ENCODE measurements at places on chromosomes 4 and X. TPM values are rescaled to one million over a fixed set of nuclear protein-coding genes. Genes with fewer than 3 reads are reported as not detected.

The ELOVL6 gene
- 2.0 TPM for total RNA-seq

The NLRP2B gene
- total RNA-seq, result not detected

- DNase-seq, result no peak
Observed at GRCh38 chr4:1485280-1485679, 79.0 kb upstream of the NKX1-1 start.

GRCh38 chr4:10582059-10582686, 102.4 kb downstream of the CLNK start:
- no peak for DNase-seq

GRCh38 chr4:165864271-165864670, 8.8 kb upstream of the TLL1 start:
- DNase-seq, result no peak

The GCNA gene
- 14.7 TPM for total RNA-seq

GRCh38 chr4:147737623-147738022, 5.7 kb downstream of the ARHGAP10 start:
- no peak for DNase-seq

The RHOXF1 gene
- 1.4 TPM for total RNA-seq

GRCh38 chr4:57191523-57192034, 81.4 kb upstream of the IGFBP7 start:
- DNase-seq, result no peak

GRCh38 chr4:27009539-27009938, 148.9 kb downstream of the STIM2 start:
- DNase-seq, result no peak

GRCh38 chr4:145736241-145736831, 56.4 kb downstream of the C4orf51 start:
- DNase-seq, result no peak

The F9 gene
- not detected for total RNA-seq

The SYP gene
- 1.1 TPM for total RNA-seq

- DNase-seq, result no peak
Observed at GRCh38 chr4:62199291-62199810, 999.2 kb downstream of the ADGRL3 start.

DNA sequence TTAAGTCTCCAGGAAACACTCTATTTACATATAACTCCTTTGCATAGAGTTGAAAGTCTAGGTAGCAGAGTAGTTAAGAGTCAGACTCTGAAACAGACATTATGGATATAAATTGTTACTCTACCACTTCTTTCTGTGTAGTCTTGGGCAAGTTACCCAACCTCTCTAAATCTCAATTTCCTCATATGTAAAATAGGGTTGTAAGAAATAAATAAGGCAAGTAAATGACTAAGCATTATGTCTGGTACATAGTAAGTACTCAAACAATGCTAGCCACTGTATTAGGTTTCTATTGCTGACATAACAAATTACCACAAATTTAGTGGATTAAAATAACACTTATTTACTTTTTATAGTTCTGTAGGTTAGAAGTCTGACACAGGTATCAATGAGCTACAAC, 394.1 kb downstream of the PRDM5 start:
- no peak for DNase-seq

GRCh38 chrX:5916945-5917344, 311.7 kb downstream of the NLGN4X start:
- no peak for DNase-seq

- no peak for DNase-seq
Observed at GRCh38 chr4:98202907-98203306, 58.3 kb upstream of the RAP1GDS1 start.

The ABLIM2 gene
- 0.41 TPM for total RNA-seq

The CNGA1 gene
- not detected for total RNA-seq

DNA sequence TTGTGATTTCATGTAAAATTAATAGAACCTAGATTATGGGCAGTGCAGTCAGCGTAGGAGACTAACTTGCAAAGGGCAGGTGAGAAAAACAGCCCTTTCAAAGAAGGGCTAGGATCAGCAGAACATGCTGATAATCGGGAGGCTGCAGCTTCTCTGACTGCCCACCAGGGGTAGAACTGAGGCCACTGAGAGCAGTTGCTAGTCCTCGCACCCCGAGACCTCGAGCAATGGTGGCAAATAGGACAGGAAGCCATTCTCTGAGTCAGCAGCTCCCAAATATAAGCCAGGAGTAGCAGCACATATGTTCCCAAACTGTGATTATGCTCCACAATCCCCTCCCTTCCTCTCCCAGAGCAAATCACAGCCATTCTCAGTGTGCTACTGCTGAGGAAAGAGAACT, 186.5 kb downstream of the MSL3 start:
- DNase-seq, result no peak

The ACSL1 gene
- 9.5 TPM for total RNA-seq

GRCh38 chr4:169250796-169251195, 20.0 kb downstream of the SH3RF1 start:
- DNase-seq, result no peak

The MAGEA2 gene
- not detected for total RNA-seq

DNA sequence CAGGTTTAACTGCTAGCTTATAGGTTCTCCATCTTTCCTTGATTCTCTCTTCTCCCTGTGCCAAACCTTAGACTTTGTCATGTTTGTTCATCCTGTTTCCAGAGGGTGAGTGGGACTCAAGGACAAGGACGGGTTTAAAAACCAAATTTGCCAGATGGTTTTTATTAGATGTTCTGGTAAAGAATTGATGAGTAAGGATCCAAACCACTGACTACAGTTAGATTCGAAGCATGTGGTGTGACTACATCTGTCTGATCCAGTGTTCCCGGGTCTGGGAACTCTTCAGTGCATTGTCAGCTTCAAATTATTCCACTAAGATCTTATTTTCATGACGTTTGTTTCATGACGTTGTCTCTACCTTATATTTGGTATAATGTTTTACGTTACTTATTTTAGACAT, 37.5 kb downstream of the MTMR1 start:
- no peak for DNase-seq

The MAGEA11 gene
- total RNA-seq, result not detected

The SLC34A2 gene
- not detected for total RNA-seq

- no peak for DNase-seq
Observed at GRCh38 chr4:2217726-2218125, 24.2 kb downstream of the HAUS3 start.

DNA sequence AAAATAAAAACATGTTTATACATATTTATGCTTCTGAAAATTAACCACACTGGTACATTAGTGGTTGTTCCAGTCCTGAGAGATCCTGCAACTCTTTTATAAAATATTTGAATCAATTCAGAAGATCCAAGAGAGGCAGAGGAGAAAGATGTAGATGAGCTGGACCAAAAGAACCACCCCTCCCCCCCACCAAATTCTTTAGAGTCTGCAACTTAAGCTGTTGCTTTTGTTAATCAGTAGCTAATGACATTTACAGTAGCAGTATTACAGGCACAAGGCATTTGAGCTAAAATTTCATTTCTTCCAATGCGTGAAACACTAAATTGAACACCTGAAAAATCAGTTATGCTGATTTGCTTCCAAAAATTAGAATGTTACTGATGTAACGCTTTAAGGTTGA, 61.5 kb downstream of the PDK3 start:
- no peak for DNase-seq

The ARR3 gene
- not detected for total RNA-seq

GRCh38 chrX:102345916-102346315, 93.9 kb downstream of the NXF2B start:
- peak; percentile 25 for DNase-seq

DNA sequence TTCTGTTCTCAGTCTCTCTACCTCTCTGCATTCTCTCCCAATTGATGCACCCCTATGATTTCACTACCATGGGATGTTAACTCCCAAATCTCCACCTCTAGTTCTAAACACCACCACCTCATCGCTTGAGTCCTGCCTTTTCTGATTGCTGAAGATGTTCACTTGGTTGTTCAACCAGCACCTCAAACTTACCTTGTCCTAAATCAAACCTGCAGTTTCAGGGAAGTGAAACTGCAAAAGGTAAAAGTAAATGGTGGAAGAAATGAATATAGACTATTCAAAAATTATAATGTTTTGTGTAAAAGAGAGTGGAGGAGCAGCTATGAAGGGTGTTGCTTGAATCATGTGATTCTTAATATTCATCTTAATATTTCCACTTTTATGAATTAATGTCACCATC, 91.0 kb downstream of the PDE5A start:
- DNase-seq, result no peak

GRCh38 chr4:37737466-37737865, 51.3 kb upstream of the RELL1 start:
- DNase-seq, result no peak
